SK-MEL-5 (cell line): ENCODE measurements at places on chromosomes 1 and 21. TPM values are rescaled to one million over a fixed set of nuclear protein-coding genes. Genes with fewer than 3 reads are reported as not detected.

S100A5 gene
- not detected in 2 replicates for total RNA-seq

DYNLT5 gene
- not detected in 2 replicates for total RNA-seq

C1orf105 gene
- total RNA-seq = not detected in 2 replicates

FCGR1A gene
- not detected in 2 replicates for total RNA-seq

LCE2B gene
- not detected in 2 replicates for total RNA-seq

EPHB2 gene
- 0.67 and 1.3 TPM in 2 replicates for total RNA-seq

MATN1 gene
- total RNA-seq = 0.08 and 0.18 TPM in 2 replicates

FCRLA gene
- total RNA-seq = 359 and 397 TPM in 2 replicates

SYCP1 gene
- not detected in 2 replicates for total RNA-seq

NR5A2 gene
- total RNA-seq = 2.2 and 2.7 TPM in 2 replicates

PROX1 gene
- 0.13 and 0.32 TPM in 2 replicates for total RNA-seq

PCSK9 gene
- total RNA-seq = 0.11 and 0.26 TPM in 2 replicates

NCAM2 gene
- 5.2 and 7.3 TPM in 2 replicates for total RNA-seq

GSTM1 gene
- total RNA-seq = not detected in 2 replicates

KCTD3 gene
- total RNA-seq = 26.6 and 27.0 TPM in 2 replicates

SPRR5 gene
- total RNA-seq = not detected in 2 replicates

RNU1-1 gene
- total RNA-seq = under 0.01 TPM in 1 of 2 replicates, not detected in the other

STYXL2 gene
- total RNA-seq = 0.03 TPM in 1 of 2 replicates, not detected in the other

TRIM67 gene
- total RNA-seq = 0.03 TPM in 1 of 2 replicates, not detected in the other

RNF115 gene
- 18.2 and 19.6 TPM in 2 replicates for total RNA-seq

TSPAN2 gene
- total RNA-seq = not detected in 2 replicates

SLC16A4 gene
- total RNA-seq = 93.4 and 93.8 TPM in 2 replicates

RGS13 gene
- total RNA-seq = not detected in 2 replicates

LEFTY1 gene
- not detected in 2 replicates for total RNA-seq

GCSAML gene
- total RNA-seq = 0.32 and 0.43 TPM in 2 replicates

ANKRD35 gene
- total RNA-seq = not detected in 2 replicates

SMCP gene
- total RNA-seq = not detected in 2 replicates

S100A7A gene
- total RNA-seq = not detected in 2 replicates

F13B gene
- total RNA-seq = not detected in 2 replicates

KRTAP19-1 gene
- total RNA-seq = 0.34 and 1.3 TPM in 2 replicates

MYBPHL gene
- total RNA-seq = 0.18 TPM in 1 of 2 replicates, not detected in the other

TGFB2 gene
- 1.8 and 2.1 TPM in 2 replicates for total RNA-seq

CLDN17 gene
- not detected in 2 replicates for total RNA-seq

PRELP gene
- 0.11 TPM in 1 of 2 replicates, not detected in the other for total RNA-seq

NTRK1 gene
- 0.32 and 0.53 TPM in 2 replicates for total RNA-seq

CD101 gene
- total RNA-seq = not detected in 2 replicates

JAM2 gene
- 0.11 and 0.26 TPM in 2 replicates for total RNA-seq

ZBTB8B gene
- 0.35 and 0.50 TPM in 2 replicates for total RNA-seq

TRAF3IP3 gene
- 0.61 TPM in 1 of 2 replicates, not detected in the other for total RNA-seq

KDF1 gene
- total RNA-seq = not detected in 2 replicates

CELSR2 gene
- 3.5 TPM in 2 replicates for total RNA-seq

LRRC7 gene
- total RNA-seq = not detected in 2 replicates

EDN2 gene
- not detected in 2 replicates for total RNA-seq

SPRR3 gene
- not detected in 2 replicates for total RNA-seq

DNAI4 gene
- total RNA-seq = 0.05 and 0.40 TPM in 2 replicates

GOLT1A gene
- not detected in 2 replicates for total RNA-seq

CFAP74 gene
- total RNA-seq = not detected in 2 replicates

PSMA5 gene
- 103 and 108 TPM in 2 replicates for total RNA-seq
